Esophagus muscularis mucosa (tissue), 4 donors: ENCODE measurements at places on chromosomes 5 and 9. TPM values are rescaled to one million over a fixed set of nuclear protein-coding genes. Genes with fewer than 3 reads are reported as not detected.

DNA sequence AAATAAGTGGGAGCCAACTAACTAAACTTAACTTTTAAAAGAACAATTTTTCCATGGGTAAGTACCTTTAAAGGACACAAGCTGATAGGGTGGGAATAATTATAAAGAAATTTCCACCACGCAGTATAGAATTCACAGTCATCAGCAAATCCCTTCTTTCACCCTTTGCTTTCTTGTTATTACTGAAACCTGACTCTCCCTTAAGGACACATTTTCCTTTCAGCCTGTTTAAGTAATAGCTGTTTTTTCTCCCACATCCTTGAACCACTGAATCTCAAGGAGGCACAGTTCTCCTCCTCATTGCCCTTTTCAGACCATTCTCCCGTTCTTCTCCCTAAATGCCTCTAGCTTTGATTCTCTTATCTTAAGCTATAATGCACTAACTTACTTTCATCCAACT lies 6.3 kb downstream of the C5orf15 start:
- no peak for DNase-seq

DNA sequence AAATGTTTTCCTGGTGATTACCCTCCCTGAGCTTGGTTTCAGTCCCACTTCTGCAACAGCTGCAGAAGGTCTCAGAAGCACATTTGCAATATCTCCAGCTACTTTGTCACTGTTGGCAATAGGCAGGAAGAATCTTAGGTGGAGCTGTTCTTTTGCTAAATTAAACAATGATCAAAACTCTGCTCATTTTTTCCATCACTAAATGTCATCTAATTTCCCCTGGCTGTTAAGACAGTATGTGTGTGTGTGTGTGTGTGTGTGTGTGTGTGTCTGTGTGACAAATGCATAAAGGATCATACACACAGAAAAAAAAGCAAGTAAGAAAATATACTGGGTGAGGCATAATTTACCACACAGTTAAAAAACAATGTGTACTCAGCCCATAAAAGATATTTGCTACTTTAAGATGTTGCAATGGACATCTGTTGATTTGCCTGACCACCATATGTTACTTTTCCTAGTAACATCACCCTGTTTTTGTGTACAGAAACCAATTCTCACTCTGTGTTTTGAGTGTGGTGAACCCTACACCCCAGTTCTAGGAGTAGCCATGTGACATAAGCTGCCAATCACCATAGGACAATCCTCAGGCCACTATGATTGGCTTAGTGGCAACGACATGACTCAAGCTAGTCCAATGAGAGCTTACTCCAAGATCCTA lies 572.6 kb upstream of the CLINT1 start:
- peak; percentile 83 for DNase-seq

DNA sequence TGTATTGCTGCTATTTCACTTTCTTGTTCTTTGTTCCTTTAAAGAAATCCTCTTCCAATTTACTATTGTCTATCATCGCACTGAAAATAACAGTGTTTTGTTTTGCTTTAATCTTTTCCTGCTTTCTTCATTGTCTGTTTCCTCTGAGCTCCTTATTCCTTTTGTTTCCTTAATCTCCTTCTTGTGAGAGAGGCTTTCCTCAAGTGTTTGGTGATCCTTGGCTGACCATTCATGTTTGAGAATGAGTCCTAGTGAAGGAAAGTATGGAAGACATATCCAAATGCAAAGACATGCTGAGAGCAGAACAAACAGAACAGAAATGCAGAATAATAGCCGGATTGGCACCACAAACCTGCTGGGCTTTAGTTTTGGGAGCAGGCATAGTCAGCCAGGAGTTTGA lies 42.0 kb upstream of the ENTREP1 start:
- DNase-seq: no peak

The TCF7 gene
- total RNA-seq: 2.1 TPM

The KIF4B gene
- under 0.01 TPM for total RNA-seq

The AFAP1L1 gene
- 10.0 TPM for total RNA-seq

The TRIM36 gene
- 2.6 TPM for total RNA-seq

The PCSK5 gene
- 32.7 TPM for total RNA-seq

The GFI1B gene
- not detected for total RNA-seq
